EH (cell line): ENCODE measurements at places on chromosomes 13 and 19.
A peak's percentile ranks its signal among the peaks of the same experiment; 100 is the strongest.

DNA sequence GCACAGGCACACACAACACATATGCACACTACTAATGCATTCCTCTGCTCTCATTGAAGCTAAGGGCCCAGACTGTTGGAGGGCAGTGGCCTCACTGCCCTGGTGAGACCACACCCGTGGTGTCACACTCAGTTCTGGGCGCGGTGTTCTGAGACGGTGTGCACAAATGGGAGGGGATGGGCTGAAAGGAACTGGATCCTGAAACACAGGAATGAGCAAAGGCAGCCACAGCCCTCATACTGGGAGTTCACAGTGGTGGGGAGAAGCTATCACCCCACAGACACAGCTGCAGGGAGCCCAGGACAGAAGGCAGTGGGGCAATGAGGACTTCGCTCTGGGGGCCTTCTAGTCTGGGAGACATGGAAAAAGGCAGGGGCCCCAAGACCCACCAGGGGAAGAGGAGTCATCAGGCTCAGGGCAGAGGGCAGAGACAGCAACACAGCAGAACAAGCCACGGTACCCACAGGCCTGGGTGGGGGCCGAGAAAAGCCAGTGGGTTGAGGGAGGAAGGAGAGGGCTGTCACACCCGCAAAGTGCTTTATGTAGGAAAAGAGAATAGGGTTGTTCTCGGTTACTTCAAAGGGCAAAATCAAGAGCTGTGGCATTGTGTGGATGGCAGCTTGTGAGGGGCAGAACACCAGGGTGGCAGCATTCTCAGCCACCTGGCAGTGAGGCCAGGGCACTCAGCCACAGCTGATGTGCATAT, 75.4 kb upstream of the GPR183 start:
- no peak for DNase-seq

GRCh38 chr13:113116871-113117271, 5.7 kb upstream of the F10 start:
- DNase-seq: no peak

GRCh38 chr19:33133438-33134031, 1.6 kb downstream of the WDR88 start:
- DNase-seq: peak; percentile 39

DNA sequence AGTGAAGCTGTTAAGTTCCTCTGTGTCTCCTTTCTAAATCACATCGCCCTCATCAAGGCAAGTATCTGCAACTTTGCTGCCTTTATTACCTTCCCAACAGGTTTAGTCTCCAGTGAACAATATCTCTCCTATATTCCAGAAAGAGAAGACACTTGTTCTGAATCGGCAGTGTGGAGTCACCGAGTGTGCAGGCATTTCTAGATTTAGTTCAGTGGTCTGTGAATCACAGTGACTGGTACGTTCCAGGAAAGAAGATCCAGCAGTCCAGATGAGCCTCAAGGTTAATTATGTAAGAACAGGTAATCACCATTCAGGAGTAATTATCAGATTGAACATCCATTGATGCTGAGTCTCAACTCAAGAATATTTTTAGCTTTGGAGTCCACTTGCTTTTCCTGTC, 497.0 kb downstream of the FOXO1 start:
- DNase-seq: no peak

GRCh38 chr13:30030141-30030750, 179.8 kb upstream of the UBL3 start:
- no peak for DNase-seq

DNA sequence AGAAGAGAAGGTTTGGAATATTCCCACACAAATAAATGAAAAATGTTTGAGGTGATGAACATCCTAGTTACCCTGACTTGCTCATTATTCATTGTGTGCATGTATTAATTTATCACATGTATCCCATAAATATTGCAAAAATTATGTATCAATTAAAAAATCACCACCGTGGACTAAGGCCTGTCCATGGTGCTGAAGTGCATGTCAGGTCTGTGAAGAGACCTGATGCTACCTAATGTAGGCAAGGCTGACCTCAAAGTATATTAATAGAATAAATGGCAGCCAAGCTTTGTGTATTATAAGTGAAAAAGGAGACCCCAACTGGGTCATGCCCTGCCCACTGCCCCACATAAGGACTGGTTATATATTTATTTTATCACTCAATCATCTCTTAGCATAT, 34.4 kb upstream of the ZNF835 start:
- DNase-seq: no peak

GRCh38 chr13:20499986-20500385, 25.7 kb downstream of the CRYL1 start:
- peak; percentile 81 for DNase-seq

GRCh38 chr19:33734913-33735312, 61.8 kb upstream of the KCTD15 start:
- DNase-seq: no peak

DNA sequence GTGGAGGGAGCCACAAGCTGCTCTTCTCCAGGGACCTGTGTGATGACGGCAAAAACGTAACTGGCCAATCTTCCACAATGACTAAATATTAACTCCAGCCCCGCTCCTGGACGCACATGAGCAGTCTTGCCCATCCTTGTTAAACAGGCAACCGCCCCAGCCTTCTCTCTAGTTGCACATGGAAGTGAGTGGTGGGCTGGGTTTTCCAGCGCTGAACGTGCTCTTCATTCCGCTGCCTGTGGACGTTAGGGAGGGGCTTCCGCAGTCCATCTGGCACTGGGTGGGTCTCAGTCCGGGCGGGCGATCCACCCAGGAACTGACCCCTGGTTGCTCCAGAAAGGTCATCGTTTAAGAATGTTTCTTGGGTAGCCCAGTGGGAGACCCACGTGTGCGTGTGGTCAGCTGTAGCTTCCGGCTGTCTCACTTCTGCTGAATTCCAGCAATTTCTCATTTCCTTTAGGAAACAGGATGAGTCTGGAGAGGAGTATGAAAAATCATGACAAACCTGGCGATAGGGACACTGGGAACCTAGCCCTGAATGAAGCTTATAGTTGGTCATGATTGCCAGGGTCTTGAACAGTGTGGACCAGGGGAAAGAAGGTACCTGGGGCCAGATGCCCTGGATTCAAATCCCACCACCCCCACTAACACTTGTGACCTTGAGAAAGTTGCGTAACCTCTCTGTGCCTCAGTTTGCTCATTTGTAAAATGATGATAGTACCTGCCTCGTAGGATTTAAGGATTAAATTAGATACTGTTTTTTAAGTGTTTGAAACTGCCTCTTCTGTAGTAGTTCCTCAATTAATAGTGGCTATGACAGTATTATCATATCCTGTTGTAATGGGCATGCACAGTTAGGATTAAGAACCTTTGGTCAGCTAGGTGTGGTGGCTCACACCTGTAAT, 92.6 kb downstream of the SIPA1L3 start:
- DNase-seq: peak; percentile 100

DNA sequence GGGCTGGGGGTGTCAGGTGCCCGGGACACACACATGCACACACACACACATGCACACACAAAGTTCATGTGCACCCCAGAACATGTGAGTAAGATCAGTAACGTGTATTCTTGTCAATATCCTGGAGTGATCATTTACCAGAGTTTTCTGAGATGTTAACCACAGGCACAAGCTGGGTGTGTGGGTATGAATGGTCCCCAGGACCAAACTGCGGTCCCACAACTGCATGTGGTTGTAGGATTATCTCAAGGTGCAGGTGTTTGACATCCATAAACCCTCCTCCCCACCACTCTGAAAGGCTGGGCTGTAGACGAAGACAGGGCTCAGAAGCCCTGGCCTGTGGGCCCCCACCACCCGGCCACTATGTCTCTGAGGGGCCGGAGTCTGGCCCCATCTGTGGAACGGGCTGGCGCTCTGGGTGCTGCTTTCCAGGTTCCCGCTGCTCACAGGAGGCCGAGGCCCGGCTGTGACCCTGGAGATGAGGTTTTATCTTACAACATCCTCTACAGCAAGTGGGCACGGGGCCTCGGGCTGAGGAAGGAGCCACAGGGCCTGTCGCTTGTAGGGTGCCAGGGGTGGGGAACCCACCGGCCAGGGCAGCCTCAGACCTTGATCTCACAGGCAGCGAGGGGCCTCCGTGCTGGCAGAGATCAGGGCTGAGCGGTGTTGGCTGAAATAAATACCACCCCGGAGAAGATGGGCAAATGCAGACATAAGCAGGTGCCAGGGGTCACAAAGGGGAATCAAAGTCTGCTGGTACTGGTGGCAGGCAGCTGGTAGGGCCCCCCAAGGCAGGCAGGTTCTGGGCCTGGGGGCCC, 4.3 kb downstream of the F2RL3 start:
- DNase-seq: no peak

DNA sequence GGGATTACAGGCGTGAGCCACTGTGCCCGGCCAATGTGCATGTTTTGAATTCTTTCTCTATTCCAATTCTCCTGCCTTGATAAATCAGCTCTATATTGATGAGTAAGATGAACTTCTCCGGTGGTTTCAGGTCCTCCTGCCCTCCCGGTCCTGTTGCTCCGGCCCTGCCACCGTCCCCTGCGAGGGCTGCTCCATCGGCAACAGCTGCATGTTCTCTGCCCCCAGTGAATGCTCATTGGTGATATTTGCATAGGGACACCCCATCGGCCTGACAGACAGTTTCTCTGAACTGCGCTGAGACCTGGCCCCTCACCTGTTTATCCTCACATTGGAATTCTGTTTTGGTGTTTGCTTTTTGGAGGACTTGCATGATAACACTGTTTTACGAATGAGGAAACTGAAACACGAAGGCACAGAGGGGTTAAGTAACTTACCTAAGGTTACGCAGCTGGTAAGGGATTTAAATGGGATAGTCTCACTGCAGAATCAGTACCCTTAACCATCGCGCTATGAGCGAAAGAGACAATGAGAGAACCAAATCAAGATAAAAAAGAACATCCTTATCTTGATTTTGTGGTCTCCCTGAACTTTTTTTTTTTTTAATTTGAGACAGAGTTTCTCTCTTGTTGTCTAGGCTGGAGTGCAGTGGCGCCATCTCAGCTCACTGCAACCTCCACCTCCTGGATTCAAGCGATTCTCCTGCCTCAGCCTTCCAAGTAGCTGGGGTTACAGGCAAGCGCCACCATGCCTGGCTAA, 32.2 kb downstream of the ZNF557 start:
- DNase-seq: no peak

DNA sequence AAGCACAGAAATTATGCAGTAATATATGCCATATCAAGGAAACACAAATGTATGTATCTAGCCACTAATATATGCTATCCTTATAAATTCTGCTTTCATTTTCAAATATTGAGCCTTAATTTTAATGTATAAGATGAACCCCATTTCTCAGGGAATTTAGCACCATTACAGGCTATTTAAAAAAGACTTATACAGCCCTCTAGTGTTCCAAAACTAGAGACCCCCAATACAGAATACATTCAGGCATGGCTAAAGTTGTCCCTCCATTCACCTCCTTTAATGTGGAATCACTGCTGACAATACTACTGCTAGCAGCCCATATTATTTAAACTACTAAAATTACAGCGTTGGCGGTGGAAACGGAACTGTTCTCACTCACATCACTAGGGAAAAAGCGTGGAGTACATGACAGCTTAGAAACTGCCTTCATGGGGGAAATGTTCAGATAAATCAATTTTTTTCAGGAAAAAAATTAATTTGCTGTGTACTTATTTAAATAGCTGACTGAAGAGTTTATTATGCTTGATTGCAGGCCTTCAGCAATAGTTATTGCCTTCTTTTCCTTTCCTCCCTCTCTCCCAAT, 541.0 kb downstream of the PCDH9 start:
- DNase-seq: no peak

DNA sequence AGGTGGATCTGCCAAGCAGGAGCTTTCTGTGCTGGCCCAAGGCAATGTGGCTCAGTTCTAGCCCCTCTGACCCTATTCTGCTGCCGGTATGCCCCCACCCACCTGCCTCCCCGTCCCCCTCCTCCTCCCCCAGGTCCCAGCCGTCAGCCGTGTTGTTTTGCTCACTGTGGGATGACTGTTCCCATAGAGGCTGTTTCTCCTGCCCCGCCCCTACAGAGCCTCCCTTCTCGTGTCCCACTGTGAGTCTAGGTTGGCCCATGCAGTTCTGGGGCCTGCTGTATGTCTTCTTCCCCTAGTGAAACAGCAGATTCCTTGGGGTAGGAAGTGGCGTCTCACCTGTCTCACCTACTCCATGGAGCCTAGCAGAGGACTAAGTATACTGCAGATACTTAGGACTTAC, 48.8 kb downstream of the ATP11A start:
- no peak for DNase-seq

DNA sequence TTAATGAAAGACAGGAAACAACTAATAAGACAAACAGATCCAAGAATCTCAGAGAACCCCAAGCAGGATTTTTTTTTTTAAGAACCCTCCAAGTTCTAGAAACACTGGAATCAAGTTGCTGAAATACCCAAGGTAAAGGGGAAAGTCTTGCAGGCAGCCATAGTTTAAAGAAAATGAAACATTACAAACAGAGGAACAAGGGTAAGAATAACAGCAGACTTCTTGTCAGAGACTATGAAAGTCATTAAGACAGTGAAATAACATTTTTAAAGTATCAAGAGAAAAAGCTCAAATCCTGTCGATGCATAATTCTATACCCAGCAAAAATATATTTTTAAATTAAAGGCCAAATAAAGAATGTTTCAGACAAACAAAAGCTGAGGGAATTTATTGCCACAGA, 67.1 kb downstream of the WASF3 start:
- DNase-seq: no peak

- no peak for DNase-seq
These were observed 155.5 kb downstream of the COL4A1 start for GRCh38 chr13:110151462-110151861.

GRCh38 chr19:55670280-55671053, 4.6 kb upstream of the EPN1 start:
- DNase-seq: no peak

GRCh38 chr13:40657951-40658350, 8.5 kb downstream of the FOXO1 start:
- DNase-seq: peak; percentile 59

DNA sequence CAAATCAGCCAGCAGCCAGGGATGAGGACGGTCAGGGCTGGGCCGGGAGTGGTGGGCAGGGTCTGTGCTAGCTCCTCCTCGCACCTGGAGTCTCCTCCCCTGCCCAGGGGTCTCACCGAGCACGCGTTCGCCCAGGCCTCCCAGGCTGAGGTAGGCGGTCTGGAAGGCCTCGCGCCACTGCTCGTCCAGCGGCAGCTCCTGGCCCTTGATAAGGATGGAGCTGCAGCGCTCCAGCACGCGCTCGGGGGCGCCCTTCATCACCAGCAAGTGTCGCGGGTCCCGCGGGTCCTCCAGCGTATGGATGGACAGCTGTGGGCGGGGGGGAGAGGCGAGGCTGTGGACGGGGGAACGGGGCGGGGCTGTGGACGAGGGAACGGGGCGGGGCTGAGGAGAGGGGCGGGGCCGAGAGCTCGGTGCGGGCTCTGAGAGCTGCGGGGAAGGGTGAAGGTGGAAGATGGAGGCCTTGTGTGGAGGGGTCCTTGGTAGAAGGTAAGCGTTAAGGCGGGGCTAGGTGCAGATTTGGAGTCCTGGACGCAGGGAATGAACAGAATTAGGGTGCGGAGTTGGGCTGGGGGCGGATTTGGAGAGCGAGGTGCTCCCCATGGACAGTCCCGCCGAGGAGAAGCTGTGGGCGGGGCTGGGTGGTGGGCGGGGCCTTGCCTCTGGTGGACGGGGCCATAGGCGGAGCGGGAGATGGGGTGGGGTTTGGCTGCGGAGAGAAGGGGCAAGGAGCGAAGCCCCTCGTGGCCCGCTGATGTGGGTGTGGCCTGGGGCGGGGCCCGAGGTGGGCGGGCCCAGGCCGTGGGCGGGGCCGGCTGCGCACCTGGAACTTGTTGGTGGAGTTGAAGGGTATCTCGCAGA, 5.7 kb downstream of the ATP4A start:
- DNase-seq: peak; percentile 42
